ENCODE measurements at places on chromosomes 7 and 10.

- DNase-seq = no peak
These were observed 41.3 kb upstream of the MTURN start for GRCh38 chr7:30093420-30093952.

DNA sequence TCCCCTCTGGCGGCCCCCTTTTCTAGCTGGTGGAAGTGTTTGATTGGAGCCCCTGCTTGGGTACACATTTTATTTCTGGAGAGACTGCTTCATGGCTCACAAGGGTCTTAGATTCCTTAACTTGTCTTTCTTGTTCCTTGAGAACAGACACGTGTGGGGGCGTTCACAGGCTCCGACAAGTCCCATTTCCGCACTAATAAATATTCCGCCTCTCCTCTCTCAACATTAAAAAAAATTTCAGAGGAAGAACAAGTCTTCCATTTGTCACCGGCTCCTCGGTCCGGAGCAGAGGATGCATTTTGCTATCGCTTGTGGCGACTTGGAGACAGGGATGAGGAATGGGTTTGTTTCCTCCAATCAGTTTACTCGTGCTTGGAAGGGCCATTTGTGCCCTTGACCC is 134.0 kb upstream of the PODXL start:
- DNase-seq = no peak

DNA sequence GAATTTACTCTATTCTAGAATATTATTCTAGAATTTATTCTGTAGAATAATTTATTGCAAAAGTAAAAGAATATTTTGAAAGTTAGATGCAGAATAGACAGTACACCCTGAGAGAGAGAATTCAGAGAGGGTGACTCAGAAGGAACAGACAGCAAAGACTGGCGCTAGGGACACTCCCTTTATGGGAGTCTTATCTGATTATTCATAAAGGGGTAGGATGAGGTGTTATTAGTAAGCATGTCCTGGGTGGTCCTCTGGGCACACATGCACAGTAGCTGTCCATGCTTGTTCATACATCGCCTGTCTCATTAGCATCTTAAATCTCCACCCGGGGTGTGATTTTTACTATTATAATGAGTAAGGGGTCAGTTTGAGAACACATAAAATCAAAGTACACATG is 100.1 kb downstream of the XPNPEP1 start:
- no peak for DNase-seq

DNA sequence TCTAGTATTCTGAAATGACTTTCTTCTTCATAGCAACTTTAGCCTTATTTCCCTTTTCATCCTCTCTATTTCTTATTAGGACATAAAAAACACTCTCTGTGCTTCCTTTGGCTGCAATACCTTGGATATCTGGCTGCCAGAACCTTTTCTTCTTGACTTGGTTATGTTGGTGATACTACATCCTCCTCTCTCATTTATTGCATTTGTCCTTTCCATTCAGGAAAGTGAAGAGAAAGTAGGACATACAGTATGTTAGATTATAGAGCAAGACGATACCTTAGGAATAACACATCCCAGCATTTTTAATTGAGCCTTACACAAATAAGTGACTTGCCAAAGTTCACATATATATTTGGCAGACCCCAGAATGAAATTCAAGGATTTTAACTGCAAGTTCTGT is 210.1 kb upstream of the PPP1R3A start:
- no peak for DNase-seq

DNA sequence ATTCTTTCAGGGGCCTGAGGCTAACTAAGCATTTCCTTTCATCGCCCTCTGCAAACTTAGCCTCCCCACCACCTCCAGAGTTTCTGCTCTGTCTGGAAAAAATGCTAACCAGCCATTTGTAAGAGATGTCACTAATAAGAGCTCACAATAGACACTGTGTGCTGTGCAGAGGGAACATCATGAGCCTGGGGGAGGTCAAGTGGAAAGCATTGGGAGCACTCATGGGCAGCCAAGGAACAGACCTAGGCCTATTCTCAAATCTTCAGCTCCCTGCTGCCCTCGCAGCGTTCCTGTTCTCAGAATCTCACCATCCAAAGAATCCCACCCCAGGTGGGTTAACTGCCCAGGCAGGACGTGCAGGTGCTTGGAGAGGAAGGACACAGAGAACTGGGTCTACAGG is 27.1 kb upstream of the GPAM start:
- no peak for DNase-seq

- no peak for DNase-seq
These were observed 306.6 kb downstream of the CAMK1D start for GRCh38 chr10:12655940-12656339.

DNA sequence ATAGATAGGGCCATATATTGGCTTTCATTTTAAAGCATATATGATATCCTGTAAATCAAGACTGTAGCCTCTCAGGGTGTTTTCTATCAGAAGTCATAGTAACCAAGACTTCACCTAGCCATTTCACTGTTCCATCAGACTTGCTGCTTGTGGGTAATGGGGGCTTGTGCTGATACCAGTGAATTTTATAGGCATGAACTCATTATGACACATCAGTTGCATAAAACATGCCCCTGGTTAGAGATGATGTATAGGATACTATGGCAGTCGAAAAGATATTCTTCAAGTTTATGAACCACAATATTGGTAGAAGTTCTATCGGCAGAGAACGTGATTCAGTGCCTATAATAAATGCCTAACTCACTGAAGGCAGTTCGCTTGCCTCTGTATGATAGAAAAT is 206.4 kb downstream of the ITGB1 start:
- no peak for DNase-seq

DNA sequence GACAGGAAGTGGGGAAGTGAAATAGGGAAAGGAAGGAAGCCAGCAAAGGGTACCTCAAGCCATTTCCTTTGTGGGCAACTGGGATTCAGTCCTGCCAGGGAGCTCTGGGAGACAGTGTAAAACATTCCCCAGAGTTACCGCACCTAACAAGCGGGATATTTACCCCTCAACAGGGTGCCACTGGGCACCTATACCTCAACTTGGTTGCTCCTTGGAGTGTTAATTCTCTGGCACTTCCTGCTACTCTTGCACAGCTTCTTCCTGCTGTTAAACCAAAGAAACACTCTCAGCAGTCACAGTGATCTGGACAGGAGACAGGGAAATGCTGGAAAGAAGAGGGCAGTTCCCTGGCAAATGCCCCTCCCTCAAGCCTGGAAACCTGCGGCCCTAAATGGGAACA is 151.3 kb downstream of the REEP3 start:
- DNase-seq = no peak

DNA sequence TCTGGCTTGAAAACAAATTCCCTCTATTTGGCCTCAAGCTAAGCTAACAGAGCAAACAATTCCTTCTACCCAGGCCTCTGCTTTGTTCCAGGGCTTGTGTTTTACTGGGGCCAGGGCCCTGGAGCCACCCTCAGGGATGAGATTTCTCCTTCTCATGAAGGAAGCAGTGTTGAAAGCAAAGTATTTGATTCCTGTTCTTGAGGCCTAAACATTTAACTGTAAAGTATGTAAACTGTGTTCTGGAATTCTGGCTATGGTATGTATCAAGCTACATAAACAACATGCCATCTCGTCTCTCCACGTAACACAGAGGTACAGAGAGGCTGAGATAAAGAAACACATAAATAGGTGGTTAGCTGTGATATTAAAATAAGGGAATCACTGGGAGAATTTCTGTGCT is 81.8 kb downstream of the HERPUD2 start:
- DNase-seq = no peak

GRCh38 chr10:3425716-3426115 is 253.1 kb upstream of the PITRM1 start:
- no peak for DNase-seq

- DNase-seq = no peak
These were observed 331.5 kb upstream of the RNF32 start for GRCh38 chr7:156309016-156309620.

DNA sequence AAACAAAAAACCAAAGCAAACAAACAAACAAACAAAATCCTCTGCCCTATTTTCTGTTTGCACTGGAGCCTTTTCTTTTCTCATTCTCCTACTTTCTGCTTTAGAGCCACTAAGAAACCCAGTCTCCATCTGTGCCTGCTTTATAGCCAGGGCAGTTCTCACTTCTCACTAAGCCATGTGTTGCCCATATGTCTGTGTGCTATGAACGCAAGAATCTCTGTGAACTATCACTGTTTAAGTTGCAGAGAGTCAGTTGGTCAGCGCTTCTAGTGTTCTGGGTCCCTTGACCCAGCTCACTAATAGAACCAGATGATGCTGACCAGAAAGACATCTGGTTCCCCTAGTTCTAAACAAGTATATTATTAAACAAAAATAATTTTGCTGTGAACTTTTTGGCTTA is 81.4 kb downstream of the FAM185A start:
- no peak for DNase-seq

- DNase-seq = no peak
These were observed 19.7 kb downstream of the BNIP3 start for GRCh38 chr10:131961777-131962662.

DNA sequence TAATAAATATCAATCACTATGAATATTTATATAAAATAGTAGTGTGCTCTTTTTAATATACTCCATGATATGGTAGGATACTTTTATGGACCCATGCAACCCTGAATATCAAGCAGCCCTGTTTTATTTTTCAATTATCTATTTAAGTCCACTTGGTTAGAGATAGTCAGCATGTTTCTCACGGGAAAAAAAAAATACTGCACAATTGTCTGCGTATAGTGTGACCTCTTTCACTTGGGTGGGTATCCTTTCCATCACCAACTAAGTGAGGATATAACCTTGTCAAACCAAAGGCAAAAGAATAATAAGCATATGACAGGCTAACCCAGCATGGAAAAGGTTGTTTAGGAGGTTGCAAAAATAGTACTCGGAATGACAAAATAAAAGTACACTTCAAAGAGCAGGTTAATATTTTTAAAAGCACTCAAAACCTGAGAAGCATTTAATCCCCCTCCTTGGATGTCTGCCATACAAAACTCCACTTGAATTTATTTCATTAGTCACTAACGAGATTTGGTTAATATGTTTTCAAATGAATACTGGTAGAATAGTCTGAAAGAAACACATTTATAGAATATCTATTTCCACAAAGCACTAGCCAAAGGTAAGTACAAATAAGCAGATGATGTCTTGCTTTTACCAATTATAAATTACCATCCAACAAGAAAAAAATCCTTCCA is 76.5 kb downstream of the IMMP2L start:
- DNase-seq = no peak

DNA sequence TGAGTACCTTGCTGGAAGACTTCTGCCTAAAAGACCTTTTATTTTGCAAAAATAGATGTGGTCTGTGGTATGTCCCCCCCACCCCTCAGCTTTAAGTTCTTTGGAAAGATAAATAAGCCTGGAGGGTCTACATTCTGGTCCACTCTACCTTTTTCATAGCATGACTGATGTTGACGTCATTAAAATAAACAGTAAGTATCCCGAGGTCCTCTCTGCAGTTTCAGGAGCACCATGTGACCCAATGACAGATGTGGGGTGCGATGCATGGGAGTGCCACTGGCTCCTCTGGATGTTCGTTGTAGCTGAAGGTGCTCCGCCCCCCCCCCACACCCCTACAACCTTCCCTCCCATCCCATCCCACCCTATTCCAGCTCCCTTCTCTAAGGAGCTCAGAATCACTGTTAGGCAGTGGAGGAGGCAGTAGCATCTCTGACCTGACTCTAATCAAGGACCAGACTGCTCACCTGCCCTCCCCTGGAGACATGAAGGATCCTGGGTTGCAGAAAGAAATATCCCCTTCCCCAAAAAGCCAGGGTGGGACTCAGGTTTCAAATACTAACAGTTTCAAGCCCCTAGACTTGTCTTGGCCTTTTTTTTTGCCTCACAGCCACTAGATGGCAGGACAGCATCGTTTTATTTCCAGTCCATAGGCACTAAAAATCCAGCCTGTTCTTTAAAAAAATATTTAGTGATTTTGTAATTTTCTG is 25.1 kb downstream of the CASP7 start:
- no peak for DNase-seq

DNA sequence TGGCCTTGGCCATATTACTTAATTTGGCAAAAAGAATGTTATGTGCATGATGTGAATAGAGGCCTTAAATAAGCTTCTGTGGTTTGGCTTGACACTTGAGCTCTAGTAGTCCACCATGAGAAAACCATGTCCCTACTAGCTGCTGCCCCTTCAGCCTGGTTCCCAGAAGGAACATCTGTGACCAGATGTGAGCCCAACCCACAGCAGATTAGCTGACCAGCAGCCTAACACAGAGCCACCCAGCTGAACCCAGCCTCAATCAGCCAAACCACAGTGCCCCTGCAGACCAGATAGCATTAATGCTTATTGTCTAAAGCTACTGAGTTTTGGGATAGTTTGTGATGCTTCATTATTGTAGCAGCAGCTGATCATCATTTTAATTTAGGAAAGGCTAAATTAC is 16.6 kb downstream of the JAZF1 start:
- DNase-seq = no peak

- no peak for DNase-seq
These were observed at the start of gene ADARB2 for GRCh38 chr10:1737222-1738061. Gene ADARB2 (minus strand): TSS chr10:1737525.

- DNase-seq = no peak
These were observed 34.0 kb downstream of the PNLIPRP3 start for GRCh38 chr10:116461680-116462079.

- no peak for DNase-seq
These were observed 48.5 kb upstream of the SLC29A3 start for GRCh38 chr10:71270301-71271220.

- DNase-seq = no peak
These were observed 693.9 kb downstream of the REEP3 start for GRCh38 chr10:64215088-64215487.

- DNase-seq = no peak
These were observed 201.8 kb downstream of the TCERG1L start for GRCh38 chr10:131109726-131110125.

DNA sequence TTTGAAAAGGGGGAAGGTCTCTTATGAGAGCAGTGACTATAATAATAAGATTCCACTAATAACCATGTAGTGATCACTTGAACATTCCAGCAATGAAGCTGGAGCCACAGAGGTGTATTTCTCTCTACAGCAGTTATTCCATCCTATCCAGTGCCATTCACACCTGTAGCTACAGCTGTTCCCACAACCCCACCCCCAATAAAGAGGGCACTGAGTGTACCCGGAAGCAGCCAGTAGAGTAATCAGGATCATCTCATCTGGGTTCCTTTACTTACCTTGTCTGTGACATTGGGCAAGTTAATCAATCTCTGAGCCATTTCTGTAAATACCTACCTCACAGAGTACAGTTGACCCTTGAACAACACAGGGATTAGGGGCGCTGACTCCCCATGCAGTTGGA is 188.7 kb downstream of the KIAA1217 start:
- DNase-seq = no peak

GRCh38 chr10:129656642-129657041 is 189.6 kb downstream of the MGMT start:
- no peak for DNase-seq

DNA sequence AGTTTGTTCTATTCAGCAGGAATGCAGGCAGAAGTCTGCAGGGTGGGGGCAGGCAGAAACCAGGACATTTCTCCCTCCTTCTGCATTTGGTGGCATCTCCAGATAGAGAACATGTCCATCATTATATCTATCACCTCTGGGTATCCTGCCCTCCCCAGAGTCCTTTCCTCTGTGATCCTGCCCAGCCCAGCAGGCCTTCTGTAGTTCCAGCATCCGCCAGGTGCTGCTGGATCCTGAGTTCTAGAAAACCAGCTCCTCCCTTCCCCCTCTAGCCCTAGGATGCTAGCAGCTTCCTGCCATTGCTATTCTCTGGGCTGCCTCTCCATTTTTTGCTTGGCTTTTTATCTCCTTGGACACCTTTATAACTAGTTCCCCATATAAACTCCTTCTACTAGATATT is 180.3 kb downstream of the KCNMA1 start:
- DNase-seq = no peak

GRCh38 chr7:40720416-40720815 is 585.6 kb downstream of the SUGCT start:
- DNase-seq = no peak

Measured in activated CD8-positive, alpha-beta memory T cell treated with anti-CD3 and anti-CD28 coated beads for 1 hour (primary cell).